ENCODE measurements at places on chromosomes 2 and 18.

DNA sequence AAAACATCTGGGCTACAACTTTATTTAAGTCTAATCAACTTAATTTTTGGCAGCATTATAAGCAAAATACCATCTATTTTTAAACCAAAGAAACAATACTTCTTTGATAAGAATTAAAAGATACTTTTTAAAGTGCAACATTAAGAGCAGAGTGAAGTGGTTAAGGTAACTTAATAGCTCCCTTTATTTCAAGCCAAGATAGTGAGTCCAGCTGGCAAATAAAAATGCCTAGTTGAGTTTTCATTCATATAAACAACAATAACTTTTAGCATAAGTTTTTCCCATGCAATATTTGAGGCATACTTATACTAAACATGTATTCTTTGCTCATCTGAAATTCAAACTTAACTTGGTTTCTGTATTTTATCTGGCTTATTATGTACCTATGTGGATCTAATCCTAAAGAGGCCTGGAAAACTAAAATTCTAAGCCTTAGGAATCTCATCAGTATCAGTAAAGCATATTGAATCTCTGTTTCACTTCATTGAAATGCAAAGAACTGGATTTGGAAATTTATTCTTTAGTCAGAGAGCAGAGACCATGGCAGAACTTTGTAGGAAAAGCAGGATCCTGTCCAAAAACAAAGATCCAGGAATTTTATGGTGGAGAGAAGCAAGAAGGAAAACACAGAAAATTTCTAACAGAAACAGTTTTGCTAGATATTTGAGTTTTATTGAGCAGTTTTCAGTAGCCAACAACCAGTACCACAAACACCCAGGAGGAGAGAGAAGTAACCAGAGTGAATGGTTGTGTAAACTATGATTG is 95.9 kb downstream of the COL3A1 start:
- DNase-seq, result no peak

DNA sequence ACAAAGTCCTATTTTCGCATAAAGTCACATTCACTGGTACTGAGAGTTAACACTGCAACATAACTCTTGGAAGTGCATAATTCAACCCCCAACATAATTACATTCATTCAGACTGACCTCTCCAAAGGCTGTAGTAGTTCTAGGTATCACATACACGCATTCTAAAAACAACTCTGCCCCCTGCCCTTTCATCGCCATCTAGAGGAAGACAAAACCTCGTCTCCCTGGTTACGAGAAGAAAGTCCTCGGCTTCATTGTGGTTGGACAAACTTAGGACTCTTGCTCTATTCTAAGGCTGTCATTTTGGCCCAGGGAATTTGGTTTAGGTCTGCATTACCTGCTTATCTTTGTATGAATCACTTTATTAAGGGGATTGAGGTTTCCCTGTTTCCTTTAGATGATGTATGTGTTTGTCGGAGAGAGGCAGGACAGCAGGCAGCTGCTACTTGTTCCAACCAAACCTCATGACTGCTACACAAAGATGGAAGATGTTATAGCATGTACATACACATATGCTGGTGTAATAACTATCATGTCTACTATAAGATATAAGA is 215.4 kb upstream of the NRXN1 start:
- DNase-seq, result no peak

- DNase-seq, result no peak
Observed at GRCh38 chr2:21821672-21822227, 698.0 kb downstream of the TDRD15 start.

DNA sequence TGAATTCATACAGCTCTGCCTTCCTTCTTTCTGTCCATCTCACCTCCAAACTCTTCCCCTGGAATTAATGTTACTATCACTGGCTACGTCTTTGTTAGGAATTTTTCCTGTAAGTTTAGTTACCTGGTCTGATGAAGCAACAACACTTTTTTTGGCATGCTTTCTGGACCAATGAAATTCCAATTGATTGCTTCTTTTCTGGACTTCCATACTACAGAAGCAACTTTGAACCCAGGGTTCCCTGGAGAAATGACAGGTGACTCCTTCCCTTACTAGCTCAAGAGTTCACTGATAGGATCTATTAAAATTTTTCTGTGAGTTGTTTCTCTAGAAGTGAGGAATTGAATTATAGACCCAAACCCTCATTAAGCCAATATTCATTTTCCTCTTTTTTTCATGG is 41.4 kb upstream of the STPG4 start:
- no peak for DNase-seq

DNA sequence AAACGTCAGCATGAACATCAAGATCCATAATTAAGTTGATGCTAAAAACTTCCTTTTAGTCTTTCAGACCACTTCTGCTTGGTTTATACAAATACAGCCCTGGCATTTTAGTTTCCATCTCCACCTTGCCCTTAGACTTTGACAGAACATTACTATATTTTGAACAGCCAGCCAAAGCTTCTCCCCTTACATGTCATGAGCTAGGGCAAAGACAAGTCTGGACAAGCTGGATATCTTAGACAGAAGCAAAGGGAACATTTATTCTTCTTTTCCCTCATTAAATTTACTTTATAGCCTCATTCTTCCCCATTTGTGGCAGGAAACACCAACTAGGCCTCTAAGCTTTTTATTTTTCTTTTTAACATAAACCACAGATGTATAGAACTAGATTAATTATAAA is 403.3 kb downstream of the SUCLG1 start:
- no peak for DNase-seq

DNA sequence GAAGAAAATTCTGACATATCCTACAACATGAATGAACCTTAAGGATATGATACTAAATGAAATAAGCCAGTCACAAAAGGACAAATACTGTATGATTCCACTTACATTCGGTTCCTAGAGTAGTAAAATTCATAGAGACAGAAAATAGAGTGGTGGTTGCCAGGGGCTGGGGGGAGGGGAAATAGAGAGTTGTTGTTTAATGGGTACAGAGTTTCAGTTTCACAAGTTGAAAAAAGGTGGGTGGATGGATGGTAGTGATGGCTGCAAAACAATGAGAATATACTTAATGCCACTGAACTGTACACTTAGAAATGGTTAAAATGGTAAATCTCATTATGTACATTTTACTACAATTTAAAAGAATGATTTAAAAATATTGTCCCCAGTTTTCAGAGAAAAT is 53.3 kb upstream of the NFU1 start:
- DNase-seq, result no peak

DNA sequence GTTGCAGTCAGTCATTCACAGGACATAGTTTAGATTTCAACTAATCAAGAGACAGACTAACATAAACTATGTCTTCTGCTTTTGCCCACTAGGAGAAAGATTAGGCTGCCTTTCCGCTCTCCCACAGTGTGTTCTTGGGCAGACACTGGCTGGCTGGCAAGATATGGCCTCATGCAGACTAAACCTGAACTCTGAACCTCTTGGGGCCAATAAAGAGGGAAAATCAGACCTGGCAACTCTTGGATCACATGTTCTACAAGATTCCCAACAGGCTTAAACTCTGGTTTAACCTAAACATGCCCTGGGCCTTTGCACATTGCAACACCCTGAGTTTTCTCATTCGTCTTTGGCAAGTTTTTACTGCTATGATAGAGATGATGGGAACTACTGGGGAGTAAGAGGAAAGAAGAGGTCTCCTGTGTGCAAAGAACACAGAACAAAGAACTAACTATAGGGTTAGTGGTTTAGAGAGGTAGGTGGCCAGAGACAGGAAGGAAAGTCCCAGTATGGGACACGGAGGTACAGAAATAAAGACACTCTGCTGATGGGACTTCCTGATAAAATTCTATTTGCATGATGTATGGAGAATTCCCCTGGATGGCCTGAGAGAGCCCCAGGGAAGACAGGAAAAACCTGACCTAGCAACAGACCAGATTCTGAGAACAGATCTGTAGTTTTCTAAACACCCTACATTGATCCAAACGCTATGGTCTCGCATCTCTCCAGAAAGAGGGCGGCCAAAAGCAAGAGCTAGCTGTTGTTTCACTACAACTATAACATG is 2.0 kb upstream of the ATRAID start:
- DNase-seq, result no peak

GRCh38 chr2:8132879-8133278 is 549.0 kb upstream of the ID2 start:
- no peak for DNase-seq

DNA sequence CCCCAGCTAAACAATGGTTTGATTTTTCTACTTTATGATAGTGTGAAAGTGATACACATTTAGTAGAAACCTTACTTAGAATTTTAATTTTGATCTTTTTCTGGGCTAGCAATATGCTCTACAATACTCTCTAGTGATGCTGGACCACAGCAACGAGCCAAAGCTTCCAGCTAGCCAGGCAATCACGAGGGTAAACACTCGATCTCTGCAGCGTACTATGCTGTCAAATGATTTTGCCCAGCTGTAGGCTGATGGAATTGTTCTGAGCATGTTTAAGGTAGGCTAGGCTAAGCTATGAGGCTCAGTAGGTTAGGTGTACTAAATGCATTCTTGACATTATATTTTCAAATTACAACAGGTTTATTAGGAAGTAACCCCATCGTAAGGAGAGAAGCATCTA is 207.5 kb downstream of the LRRTM4 start:
- no peak for DNase-seq

DNA sequence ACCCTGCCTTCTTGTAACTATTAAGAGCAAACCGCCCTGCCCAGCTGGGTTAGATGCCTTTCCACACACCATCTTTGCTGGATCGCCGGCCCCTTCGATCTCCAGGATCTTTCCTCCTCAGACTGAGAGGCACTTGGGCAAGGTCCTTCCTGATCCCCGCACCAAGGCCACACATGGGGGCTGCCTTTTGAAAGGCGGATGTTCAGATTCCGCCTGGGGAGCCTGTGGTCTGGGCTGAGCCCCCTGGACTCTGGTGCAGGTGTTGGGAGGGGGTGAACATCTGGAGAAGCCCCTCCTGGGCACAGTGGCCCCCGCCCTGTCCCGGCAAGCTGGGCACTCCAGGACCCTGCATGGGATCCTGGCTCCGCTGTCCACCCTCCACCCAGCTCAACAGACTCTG is 135.4 kb upstream of the HDAC4 start:
- DNase-seq, result no peak

GRCh38 chr2:101265893-101266499 is 13.3 kb downstream of the CNOT11 start:
- no peak for DNase-seq

- DNase-seq, result no peak
Observed at GRCh38 chr2:207933396-207934065, 91.8 kb downstream of the PLEKHM3 start.

GRCh38 chr2:27776097-27776496 is 4.6 kb downstream of the MRPL33 start:
- DNase-seq, result peak; percentile 7

DNA sequence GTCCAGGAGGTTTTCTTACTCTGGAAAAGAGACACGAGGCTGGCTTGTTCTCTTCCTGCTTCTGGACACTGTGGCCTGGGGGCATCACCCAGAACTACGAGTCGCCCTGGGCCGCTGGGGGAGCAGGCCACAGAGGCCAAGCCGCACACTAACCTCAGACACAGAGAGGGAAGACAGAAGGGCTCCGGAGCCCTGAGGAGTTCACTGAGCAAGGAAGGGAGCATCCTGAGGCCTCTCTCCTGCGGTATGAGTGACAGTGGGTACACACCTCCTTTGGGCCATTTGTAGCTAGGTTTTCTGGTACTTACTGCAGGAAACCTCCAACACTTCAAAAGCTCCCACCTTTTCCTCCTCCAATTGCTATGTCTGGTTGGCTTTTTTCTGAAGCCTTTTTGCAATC is 494.1 kb downstream of the DLGAP1 start:
- no peak for DNase-seq

- DNase-seq, result no peak
Observed at GRCh38 chr2:161417438-161418274, 1.6 kb downstream of the TBR1 start.

Data from C1 segment of cervical spinal cord (tissue), 14 donors.